H7 (cell line): ENCODE measurements at places on chromosomes 2 and 18. TPM values are rescaled to one million over a fixed set of nuclear protein-coding genes. Genes with fewer than 3 reads are reported as not detected.

The CCDC141 gene
- 0.37 and 1.2 TPM in 2 replicates for total RNA-seq

The COL4A4 gene
- total RNA-seq = 0.42 and 0.67 TPM in 2 replicates

The KATNAL2 gene
- 7.5 and 20.2 TPM in 2 replicates for total RNA-seq

The GREB1 gene
- total RNA-seq = 16.9 and 17.3 TPM in 2 replicates

The TMEM200C gene
- 4.7 and 5.8 TPM in 2 replicates for total RNA-seq

The IL1RL1 gene
- not detected in 2 replicates for total RNA-seq

The ZNF512 gene
- total RNA-seq = 33.4 and 37.6 TPM in 2 replicates

The INHBB gene
- 0.07 and 0.11 TPM in 2 replicates for total RNA-seq

The MZT2A gene
- 156 and 163 TPM in 2 replicates for total RNA-seq
